ENCODE measurements at places on chromosomes 5 and 9.

GRCh38 chr5:126514131-126514557, 80.9 kb downstream of the ALDH7A1 start:
- no peak for DNase-seq

DNA sequence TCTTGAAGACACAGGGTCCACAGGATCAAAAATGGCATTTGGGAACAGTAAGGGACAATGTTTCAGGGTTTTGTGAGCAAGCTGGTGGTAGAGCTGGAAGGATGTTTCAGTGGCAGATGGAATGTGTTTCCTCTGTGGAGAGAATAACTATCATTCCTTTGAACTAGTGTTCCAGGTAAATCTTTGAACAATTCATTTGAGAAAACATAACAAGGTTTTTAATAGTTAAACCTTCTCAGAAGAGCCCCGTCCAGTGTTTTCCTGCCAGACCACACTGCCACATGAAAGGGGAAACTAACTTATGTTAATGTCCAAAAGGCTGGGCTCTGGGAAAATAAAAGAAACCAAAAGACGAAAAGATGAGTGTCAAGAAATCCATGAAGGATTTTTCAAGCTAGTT, 207.0 kb upstream of the ZNF462 start:
- DNase-seq: no peak

GRCh38 chr5:126640866-126641265, 40.1 kb downstream of the PHAX start:
- DNase-seq: no peak

- no peak for DNase-seq
Measured at GRCh38 chr5:65125591-65126541, 355.9 kb downstream of the ADAMTS6 start.

DNA sequence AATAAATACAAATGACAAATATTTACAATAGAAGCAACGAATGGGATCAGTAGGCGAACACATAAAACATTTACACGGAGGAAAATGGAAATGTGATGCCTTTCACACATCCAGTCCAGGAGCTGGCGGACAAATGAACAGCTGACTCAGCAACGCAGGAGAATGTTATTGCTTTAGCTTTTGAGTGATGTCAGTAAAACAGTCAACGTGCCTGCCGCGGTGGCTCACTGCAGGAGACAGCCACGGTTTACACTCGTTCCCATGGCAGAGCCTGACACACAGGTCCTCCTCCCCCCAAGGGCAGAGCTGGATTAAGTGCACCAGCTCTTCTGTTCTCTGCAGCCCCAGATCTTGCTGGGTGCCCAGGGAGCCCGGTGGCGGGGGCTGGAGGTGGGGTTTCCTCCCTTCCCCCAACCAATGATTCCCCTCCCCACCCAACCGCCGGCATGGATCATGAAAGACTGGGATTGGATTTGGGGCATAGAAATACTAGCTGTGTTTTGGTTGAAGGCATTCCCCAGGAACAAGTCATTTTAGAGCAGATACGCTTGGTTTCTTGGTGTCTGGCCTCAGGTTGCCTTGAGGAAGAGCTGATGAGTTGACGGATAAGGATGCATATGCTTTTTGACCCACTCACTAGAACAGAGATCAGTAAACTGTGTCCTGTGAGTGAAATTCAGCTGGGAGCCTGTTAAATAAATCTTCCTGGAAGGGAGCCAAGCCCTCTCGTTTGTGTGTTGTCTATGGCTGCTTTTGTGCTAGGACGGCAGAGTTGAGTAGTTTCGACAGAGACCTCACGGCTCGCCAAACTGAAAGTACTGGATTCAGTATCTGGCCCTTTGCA, 12.5 kb downstream of the STC2 start:
- no peak for DNase-seq

- no peak for DNase-seq
Measured at GRCh38 chr5:171523781-171524180, 104.3 kb downstream of the FGF18 start.

DNA sequence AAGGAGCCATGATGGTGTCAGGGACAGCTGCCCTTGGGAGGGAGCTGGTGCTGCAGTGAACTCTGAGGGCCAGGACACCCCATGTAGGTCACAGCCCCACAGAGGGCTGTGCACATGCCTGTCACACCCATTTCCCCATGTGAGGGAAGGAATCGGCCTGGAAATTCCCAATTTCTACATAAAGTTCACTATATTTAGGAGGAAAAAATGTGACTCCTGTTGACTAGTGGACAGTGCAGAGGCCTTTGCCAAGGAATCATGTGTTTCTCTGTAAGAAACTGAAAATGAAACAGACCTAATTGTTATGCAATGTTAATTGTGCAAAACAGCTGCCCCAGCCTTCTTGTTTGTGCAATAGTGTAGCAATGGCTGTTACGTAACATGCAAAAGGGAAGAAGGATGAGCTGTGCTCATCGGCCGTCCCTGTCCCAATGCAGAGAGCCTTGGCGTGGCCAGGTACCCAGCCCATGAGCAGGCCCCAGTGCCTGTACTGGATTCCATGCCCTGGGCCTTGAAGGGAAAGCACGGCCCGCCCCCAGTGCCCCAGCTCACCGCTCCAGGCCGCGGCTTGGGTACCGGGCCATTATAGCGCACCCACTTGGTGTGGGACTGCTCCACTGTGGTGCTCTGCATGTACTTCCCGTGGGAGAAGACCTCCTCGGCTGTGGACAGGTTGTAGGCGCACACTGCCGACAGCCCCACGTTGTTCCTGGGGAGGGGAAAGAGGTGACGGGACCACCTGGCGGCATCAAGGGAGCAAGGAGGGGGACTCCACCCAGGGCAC, 70.0 kb downstream of the SECISBP2 start:
- DNase-seq: no peak

- no peak for DNase-seq
Measured at GRCh38 chr5:10699987-10700386, 61.0 kb downstream of the DAP start.

GRCh38 chr5:39466846-39467245, 42.1 kb upstream of the DAB2 start:
- no peak for DNase-seq

DNA sequence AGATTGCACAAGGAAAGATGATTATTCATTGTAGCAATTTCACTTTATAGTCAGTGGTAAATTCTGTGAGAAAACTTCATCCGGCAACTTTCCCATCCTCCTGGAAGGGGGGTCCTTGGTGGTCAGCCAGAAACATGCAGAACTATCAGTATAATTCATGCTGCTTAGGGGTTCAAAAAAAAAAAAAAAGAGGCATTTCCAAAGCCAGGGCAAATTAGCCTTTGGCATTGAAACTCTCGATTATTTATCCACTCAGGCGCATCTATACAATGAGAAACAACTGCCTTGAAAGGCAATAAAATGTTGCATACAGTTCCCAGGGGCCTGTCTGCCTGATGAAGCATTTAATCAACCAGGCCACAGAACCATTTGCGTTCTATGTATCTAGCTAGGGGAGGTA, 263.3 kb downstream of the TMEM167A start:
- no peak for DNase-seq

- no peak for DNase-seq
Measured at GRCh38 chr5:143399616-143400540, 3.6 kb downstream of the NR3C1 start.

DNA sequence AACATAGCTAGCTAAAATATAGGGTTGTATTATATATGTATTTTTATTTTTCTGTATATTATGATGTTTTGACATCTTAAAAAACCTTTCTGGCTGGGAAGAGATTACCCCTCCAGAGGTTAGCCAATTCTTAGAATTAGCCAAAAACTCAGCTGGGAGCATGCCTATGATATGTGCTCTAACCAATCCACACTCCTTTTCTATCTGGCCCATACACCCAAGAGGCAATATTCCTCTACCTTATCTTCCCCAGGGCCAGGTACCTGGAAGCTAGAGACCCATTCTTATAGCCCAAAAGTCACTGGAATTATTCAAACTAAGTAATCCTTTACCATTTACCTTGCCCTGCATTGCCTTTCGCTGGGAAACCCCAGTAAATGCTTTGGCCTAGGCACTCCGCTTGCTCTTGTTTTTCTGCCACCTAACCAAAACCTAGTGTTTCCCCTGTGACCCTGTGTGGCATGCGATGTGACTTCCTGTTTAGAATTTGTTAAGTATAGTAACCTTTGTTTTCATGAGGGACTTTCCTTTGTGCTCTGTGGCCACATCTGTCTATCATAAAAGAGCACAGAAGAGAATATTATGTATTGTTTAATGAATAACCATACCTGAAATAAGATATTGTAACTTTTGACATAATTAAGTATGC, 37.4 kb downstream of the CSNK1G3 start:
- no peak for DNase-seq

DNA sequence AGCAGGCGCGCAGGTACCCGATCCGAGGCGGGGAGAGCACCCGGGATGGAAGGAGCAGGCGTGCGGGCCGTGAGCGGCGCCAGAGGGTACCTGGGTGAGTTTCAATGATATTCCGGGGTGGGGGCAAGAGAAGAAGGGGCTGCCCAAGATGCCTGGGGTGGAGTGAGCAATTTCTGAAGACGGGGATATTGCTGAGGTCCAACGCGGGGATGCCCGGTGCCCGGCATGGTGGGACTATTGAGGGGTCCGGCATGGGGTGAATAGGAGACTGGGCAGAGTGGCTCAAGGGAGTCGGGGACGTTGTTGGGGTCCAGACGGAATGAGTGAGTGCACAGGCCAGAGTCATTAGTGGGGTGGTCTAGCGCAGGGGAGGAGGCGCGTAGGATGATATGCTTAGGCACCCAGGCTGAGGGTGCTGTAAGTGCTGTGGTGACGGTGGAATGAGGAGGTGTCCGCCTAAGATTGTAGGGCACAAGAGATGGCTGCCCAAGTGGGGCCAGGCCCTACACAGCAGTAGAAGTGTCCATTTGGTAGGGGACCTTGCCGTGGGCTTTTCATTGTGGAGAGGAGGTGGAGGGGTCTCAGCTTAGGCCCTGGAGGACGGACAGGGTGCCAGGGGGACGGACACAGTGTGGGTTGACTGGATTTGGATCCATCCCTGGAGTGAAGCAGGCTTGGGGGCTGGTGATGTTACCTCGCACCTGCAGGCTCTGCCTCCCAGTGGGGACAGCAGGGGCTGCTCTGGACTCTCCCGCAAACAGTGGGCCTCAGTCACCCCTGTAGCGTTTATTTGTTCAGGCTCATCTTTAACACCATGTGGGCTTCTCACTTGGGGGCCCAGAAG, 719 bp downstream of the MIGA2 start:
- DNase-seq: no peak

GRCh38 chr9:100294806-100295205, 57.9 kb downstream of the TEX10 start:
- DNase-seq: no peak

DNA sequence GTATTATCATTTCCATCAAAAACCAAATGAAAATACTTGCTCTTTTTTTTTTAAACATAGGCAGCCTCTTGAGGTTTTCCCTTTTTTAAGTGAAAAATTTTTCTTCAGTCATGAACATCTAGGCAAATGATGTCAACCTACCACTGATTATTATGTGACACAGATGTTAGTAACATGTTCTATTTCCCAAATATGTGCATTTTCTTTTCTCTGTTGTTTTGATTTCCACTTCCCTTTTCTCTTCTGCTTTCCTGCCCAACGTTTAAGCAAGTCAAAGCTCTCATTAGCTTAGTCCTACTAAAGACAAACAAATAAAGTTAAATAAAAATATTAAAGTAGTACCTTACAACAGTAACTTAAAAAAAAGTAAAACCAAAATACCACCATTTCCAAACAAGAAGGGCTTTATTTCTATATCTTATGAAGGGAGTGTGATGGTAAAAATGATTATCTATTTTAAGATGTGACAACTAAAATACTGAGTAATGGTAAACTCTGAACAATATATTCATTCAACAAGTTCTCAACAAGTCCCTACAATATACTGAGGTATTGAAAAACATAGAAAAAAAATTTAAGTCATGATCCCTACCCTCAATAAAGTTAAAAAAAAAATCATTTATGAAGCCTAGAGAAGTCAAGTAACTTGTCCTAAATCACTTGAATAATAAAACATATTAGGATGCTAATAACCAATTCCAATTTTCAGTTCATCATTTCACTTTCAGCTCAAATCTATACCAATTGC, 9.4 kb downstream of the SLC38A9 start:
- DNase-seq: no peak

DNA sequence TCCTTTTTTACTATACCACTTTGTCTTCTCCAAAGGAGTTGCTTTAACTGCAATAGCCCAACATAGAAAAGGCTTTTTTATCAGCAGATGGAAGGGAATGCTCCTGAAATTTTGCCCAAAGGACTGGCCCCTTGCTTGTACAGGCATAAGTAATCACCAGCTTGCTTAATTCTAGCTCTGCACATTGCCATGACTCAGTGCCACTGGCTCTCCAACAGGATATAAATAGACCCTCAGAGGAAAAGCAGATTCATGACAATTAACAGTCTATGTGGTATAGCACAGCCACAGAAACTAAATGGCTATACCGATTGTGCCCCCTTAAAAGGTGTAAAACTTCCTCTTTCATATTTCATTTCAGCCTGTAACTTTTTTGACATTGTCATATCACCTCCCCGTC, 227.0 kb downstream of the ZNF608 start:
- no peak for DNase-seq

GRCh38 chr9:107548298-107549142, 59.0 kb upstream of the KLF4 start:
- no peak for DNase-seq

DNA sequence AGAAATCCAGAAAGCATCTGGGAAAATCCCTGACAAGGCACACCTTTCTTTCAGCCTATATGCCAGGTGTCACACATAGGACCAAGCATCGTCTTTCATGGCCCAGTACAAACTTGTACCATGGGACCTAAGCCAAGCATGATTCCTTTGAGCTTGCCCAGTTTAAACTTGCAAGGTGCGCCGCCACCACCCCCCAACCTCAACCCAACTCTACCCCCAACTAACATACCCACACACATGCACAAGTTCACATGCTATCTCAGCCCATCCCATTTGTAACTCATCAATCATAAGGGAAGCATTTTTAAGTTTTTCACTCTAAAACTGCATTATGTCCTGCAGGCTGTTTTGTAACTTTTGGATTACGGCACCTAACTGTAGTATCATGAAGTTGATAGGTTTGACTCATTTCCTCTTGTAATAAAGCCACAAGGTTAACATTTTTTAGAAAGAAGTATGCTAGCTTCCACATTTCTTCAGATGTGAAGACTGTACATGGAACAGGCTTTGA, 145.9 kb upstream of the FST start:
- no peak for DNase-seq

DNA sequence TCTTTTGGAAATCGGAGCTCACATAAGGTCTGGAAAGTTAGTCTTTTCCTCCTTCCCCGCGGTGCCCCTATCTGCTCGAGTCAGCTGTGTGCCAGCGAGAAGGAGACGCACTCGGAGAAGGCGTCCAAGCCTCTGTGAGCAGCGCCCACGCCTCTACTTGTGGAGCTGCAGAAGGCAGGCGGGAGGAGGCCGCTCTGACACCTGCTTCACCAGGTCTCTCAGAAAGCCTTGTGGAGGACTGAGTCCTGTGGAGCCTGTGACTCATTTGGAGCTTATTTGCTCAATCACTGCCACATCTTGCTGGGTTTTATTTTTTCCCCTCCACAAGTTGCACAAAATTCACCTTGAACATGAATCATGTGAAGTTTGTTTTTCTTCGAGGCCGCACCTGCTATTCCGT, 117.5 kb downstream of the IRX2 start:
- DNase-seq: no peak

DNA sequence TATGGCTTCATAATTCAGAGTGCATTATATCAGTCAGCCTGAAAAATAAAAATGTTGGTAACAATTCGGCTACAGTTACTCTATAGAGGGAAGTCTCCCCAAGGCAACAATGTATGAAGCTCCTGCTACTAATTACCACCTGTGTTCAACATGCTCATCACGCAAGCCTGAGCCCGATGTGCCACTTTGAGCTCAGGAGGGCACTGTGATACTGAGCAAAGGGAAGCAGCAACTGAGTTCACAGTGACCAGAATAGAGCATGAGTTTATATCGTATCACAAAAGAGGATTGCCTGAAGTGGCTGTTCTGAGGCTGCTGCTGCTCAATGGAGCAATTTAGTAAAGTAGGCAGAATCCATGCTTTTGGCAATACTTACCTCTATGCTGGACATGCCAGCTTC, 202.0 kb upstream of the HAPLN1 start:
- no peak for DNase-seq
